Activated CD4-positive, CD25-positive, alpha-beta regulatory T cell treated with anti-CD3 and anti-CD28 coated beads, Interleukin-2, amount 50 U/mL, for 72 hours (primary cell): ENCODE measurements at places on chromosomes 1 and 21.

GRCh38 chr1:15414445-15414983, 4.8 kb downstream of the EFHD2 start:
- DNase-seq: no peak

DNA sequence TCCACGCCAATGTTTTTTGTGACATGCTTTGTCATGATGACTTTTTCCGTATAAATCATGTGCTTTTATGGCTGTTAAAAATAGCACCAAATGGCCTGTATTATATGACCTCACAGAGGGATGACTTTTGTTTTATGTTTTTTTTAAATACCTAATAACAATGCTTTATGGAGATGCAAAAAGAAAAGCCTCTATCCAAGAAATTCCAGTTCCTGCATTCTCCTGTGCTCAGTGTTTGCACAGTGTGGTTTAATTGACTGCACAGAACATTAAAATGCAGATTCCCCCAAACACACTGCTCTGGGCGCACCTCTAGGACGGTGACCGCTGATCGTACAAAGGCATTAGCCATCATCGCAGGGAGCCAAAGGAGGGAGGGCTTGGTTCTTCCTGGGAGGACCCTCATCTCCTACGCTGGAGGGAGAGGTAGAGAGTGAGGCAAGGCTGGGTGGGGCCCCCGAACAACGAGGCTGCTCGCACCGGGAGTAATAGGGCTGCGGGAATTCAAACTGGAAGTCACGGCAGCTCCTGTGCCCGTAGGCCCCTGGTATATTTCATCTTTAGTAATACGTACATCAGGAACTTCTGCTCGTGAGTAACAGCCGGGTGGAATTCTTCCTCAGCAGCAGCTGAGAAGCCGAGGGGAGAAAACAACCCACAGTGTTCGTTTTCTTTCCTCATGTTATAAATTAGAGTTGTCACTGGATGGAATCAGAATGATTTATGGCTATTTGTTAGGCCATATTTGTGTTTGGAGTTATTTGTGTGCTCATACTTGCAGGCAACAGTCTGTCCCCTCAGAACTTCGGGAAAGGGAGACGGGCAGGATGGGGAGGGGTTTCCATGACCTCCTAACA, 465.6 kb downstream of the CAMTA1 start:
- DNase-seq: no peak

DNA sequence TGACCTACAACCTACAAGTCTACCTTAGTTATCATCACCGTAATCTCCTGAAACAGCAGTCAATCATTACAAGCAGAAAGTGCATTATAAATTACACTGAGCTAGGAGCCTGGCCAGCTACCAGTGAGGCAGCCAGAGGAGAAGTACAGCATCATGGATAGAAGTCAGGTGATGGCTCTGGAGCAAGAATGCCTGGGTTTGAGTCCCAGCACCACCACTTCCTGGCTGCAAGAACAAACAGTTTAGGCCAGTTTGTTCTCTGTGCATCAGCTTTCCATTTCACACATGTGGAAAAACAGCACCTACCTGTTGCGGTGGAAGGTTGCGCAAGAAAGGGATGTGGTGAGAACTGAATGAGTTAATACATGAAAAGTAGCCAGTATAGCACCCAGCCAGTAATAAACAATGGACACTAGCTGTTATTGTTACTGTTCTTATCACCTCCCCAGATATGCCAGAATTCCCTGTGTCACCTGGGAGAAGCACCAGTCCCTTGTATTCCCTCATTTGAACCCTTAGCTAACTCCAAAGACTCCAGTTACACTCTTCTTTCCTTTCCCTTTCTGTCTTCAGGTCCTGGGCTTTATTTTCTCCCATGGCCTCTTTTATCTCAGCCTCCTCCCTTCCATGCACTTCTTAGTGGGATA, 9.0 kb downstream of the CREG1 start:
- no peak for DNase-seq

GRCh38 chr1:167789501-167789900, 67.7 kb downstream of the MPZL1 start:
- no peak for DNase-seq

DNA sequence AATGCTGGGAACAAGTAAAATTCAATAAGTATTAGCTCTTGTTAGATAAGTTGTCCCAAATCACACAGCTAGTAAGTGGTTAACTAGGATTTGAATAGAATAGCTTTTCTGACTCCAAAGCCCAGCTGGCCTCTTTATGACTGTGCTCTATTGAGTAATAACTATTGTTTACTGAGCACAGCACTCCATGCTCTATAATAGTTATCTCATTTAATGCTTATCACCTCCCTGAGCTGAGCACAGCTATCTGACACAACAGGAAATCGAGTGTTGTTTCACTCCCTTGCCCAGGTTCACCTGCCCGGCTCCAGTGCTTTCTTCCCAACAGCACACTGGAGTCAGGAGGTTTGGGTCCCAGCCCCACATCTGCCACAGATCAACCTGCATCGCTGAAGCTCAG, 38.8 kb upstream of the STMN1 start:
- no peak for DNase-seq
